NCI-H146 (cell line): ENCODE measurements at places on chromosomes 5 and 9.
A peak's percentile ranks its signal among the peaks of the same experiment; 100 is the strongest.

DNA sequence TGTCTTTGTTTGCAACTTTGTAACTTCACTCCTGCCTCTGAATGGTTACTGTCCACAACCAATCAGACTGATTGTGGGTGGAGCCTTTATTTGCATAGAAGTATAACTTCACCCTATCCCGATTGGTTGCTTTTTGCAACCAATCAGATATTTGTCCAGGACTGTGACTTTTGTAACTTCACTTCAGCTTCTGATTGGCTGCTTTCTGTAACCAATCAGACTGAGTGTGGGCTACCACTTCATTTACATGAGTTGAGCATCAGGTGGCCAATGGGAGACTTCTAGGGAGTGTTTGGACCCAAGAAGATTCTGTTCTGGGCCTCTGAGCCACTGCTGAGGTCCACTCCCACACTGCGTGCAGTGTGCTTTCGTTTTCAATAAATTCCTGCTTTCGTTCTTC is 1810.7 kb upstream of the CDH6 start:
- DNase-seq: no peak

- DNase-seq: peak; percentile 33
These were observed 7.2 kb downstream of the HMGCS1 start for GRCh38 chr5:43305948-43306565.

DNA sequence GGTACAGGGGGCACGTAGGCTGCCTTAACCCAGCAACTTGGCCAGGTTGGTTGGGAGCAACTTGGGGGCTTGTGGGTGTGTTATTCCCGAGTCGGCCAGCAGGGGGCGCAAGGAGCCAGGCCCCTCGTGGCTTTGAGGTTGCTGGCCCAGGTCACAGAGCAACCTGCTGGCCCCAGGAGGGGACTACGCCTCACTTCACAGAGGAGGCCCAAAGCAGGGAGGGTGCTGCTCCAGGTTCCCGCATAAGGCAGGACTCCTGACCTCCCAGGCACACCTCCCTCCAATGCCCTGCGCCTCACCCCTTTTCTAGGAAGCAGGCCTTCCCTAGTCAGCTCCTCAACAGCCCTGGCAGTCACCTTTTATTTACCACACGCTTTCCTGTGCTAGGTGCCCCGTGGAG is 18.1 kb downstream of the KYAT1 start:
- DNase-seq: peak; percentile 24

- DNase-seq: no peak
These were observed 1888.4 kb downstream of the MAT2B start for GRCh38 chr5:165393839-165394238.

DNA sequence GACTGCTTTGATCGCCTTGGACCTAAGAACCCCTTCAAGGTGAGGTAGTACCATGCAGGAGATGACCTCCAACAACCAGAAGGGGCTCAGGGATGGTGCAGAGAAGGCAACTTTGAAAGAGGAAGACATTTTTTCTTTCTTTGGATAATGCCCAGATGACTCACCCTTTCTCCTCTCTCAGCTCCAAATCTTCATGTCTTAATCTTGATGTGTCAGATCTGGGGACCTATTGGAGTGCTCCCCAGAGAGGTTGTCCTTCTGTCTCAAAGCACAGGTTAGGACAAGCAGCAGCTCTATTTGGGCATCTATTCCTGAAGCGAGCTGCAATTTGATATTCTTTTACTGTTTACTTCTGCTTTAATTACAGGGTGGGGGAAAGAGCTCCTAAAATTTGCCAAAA is 229.9 kb upstream of the MAP3K1 start:
- DNase-seq: no peak

- no peak for DNase-seq
These were observed 14.4 kb upstream of the GALNT10 start for GRCh38 chr5:154176181-154176580.

GRCh38 chr5:157550663-157551062 is 24.9 kb downstream of the ADAM19 start:
- no peak for DNase-seq

DNA sequence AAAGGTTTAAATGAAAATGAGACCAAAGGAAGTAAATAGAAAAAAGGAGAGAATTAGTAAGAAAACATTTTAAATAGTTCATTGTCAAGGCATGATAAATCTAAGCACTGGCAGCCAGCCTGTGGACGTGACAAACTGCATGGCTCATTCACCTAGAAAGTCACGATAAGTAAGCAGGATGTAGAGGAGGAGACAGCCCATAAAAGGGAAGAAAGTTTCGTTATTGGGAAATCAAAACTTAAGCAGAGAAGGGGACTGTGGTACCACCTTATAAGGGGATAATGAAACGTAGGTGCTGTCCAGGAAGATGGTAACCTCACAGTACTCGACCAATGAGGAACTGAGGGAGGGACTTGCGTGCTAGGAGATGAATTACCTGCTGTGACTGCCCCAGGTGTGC is 494.5 kb upstream of the GRAMD2B start:
- DNase-seq: no peak

GRCh38 chr9:13001989-13002580 is 227.3 kb downstream of the LURAP1L start:
- DNase-seq: no peak

- DNase-seq: no peak
These were observed 7.6 kb downstream of the TGFBI start for GRCh38 chr5:136036293-136036911.

- no peak for DNase-seq
These were observed 35.9 kb upstream of the UBAP2 start for GRCh38 chr9:34084562-34084961.
